Ovary (tissue), 10 donors: ENCODE measurements at places on chromosomes 2 and 18. TPM values are rescaled to one million over a fixed set of nuclear protein-coding genes. Genes with fewer than 3 reads are reported as not detected.

The SLC9A4 gene
- not detected for total RNA-seq

The GALNT14 gene
- not detected for total RNA-seq

The MROH2A gene
- total RNA-seq, result not detected

The CEP68 gene
- 31.6 TPM for total RNA-seq

The PAX8 gene
- total RNA-seq, result 25.4 TPM

The RBMS1 gene
- total RNA-seq, result 68.6 TPM

The COLEC12 gene
- 4.9 TPM for total RNA-seq

The ANKRD30BL gene
- 1.2 TPM for total RNA-seq

The KHK gene
- 8.0 TPM for total RNA-seq

The DAW1 gene
- total RNA-seq, result not detected

The ALPI gene
- not detected for total RNA-seq

The CYTIP gene
- total RNA-seq, result 6.1 TPM

The NAGK gene
- total RNA-seq, result 58.9 TPM

The TACR1 gene
- 2.8 TPM for total RNA-seq

The SPOPL gene
- 22.4 TPM for total RNA-seq

- DNase-seq, result no peak
Observed at GRCh38 chr2:216606551-216607276, 26.5 kb upstream of the IGFBP2 start.

- no peak for DNase-seq
Observed at GRCh38 chr2:110903548-110903947, 171.2 kb downstream of the ACOXL start.

DNA sequence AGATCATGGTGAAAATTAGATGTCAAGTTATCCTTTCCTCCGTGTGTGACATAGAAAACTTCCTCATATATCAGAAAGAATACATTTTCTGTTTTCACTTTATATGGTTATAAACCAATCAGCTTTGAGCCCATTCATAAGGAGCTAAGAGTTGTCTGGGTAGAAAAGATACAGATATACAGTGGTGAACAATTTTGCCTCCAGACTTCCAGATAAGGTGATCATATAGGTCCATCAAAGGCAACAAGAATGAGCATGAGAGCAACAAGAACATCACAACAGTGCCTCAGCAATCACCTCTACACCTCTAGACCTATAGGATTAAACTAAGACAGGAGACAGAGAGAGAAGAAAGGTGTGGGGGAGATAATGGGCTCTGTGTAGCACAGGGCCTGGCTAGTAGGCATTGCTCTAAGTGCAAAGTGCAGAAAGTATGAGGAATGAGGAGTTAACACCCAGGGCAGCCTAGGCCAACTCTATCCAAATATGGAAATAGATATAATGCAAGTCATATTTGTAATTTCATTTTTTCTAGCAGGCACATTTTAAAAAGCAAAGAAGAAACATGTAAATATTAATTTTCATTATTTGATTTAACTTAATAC, 8.3 kb downstream of the TNP1 start:
- DNase-seq, result no peak

GRCh38 chr2:69119104-69119894, 106.3 kb downstream of the ANTXR1 start:
- no peak for DNase-seq

- DNase-seq, result no peak
Observed at GRCh38 chr2:72515696-72516095, 310.1 kb downstream of the EXOC6B start.

- DNase-seq, result peak; percentile 75
Observed at GRCh38 chr18:79577451-79578395, 101.9 kb upstream of the CTDP1 start.

- no peak for DNase-seq
Observed at GRCh38 chr2:239259603-239260298, 141.1 kb downstream of the HDAC4 start.

- DNase-seq, result no peak
Observed at GRCh38 chr2:213219816-213220215, 64.4 kb upstream of the SPAG16 start.

GRCh38 chr2:120770176-120770575, 34.5 kb downstream of the GLI2 start:
- DNase-seq, result no peak

- DNase-seq, result no peak
Observed at GRCh38 chr2:127769587-127769986, 41.4 kb downstream of the WDR33 start.

DNA sequence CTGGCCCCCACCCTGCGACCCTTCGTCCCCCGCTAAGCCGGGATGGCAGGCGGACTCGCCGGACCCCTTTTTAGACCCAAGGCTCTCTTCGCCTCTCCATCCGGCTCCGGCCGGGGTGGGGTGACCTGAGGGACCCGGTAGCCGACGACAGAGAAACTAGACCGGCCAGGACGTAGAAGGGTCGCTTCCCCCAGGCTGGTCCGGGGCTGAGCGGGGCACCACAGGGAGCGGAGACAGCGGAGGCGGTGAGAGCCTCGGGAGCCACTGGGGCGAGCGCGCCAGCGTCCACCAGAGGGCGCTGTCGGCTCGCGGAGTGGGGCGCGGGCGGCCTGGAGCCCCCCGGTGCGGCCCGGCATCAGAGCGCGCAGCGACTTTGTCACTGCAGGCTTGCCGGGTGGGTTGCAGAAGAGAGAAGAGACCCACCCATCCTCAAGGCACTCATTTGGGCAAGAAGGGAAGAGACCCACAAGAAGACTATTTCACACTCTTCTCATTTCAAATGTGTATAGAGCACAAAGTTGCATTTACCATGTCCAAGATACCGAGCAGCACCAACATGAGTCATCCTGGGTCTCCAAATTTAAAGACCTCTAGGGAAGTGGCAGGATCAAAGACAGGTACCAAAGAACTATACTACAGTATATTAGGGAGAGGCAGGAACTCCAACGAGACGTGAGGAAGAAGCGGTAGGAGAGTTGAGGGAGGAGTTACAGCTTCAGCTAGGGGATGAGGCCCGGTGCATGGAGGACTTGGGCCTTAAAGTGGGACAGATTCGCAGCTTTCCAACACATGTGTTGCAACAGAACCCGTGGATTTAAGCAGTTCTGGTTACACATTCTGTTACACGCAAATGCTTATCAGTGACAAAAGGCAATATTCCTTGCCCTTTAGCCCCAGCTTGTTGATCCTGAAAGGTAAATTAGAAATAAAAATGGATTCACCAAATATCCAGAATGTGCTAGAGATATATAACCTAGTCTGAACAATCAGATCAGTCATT, 7.6 kb upstream of the PRKCE start:
- DNase-seq, result peak; percentile 68

GRCh38 chr2:55856936-55857335, 66.6 kb downstream of the EFEMP1 start:
- no peak for DNase-seq

DNA sequence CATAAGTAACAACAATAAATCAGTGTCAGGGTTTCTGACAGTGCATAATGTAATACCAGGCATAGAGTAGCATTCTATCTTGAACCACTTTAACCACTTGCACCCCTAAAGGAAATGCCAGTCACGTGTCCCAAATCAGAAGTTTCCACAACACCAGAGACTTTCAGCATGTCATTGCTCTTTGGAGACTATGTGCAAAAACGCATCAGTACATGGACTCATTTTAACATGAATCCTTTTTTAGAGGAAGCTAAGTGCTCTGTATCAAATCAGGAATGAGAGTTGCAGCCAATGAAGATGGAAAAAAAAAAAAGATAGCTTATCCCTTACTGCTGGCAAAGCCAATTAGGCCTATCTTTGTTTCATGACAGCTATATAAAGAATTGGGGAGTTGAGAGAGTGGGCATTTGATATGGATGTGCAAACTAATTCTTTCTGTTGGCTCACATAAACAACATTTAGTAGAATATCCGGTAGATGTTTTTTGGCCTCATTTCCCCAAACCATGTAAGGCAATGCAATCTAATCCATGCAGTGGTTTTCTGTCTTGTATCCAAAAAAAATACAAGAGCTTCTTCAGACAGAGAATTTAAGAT, 353.1 kb downstream of the IRS1 start:
- no peak for DNase-seq

- no peak for DNase-seq
Observed at GRCh38 chr2:118003396-118003824, 10.5 kb downstream of the CCDC93 start.

DNA sequence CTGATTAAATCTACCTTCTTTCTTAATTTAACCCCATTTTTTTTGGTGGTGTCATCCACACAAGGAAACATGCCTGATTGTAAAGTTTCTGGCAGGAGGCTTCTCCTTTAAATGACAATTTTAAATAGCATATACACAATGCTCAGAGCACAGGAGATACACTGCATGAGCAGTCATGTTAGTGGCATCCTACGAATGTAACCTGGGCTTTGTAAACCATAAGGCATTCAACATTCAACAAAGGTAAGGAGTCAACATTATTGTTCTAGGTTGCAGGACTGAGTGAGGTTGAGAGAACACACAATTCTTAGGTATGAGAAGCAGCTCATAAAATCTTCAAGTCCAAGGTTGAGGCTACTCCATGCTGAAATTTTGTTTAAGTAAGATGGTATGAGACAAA, 266.6 kb upstream of the SIX2 start:
- no peak for DNase-seq

GRCh38 chr2:110099471-110100225, 16.0 kb downstream of the MALL start:
- DNase-seq, result no peak

- no peak for DNase-seq
Observed at GRCh38 chr18:44636241-44636640, 44.4 kb upstream of the SETBP1 start.

DNA sequence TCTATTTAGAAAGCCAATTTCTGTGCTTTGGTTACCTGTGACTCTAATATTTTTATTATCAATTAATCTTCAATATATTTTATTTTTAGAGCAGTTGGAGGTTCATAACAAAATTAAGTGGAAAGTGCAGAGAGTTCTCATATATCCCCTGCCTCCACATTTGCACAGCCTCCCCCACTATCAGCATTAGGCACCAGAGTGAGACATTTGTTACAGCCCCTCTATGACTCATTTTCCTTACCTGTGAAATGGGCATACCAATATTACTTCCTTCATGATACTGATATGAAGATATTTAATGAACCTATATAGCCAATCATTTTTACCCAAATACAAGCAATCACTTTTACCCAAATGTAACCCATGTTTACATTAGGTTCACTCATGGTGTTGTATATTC, 34.0 kb upstream of the CYTIP start:
- no peak for DNase-seq

DNA sequence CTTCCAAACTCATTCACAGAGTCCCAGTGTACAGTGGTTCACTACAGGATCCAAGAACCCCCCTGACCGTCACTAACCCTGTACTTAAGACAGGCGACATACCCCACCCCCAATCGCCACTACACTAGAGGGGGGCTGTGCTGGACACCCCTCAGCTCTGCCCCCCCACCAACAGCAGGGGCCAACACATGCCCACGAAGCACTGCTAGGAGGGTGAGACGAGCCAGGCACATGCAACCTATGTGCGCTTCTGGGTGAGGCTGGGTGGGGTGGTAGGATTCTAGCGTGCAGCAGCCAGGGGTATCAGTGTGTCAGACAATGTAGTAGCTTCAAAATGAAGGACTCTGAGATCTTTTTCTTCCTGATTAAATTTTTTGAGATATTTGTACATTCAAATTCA, 67.8 kb downstream of the UXS1 start:
- no peak for DNase-seq

GRCh38 chr18:48954886-48955819, 4.4 kb upstream of the SMAD7 start:
- DNase-seq, result peak; percentile 20

- DNase-seq, result no peak
Observed at GRCh38 chr2:69381337-69381737, 5.7 kb downstream of the GFPT1 start.

DNA sequence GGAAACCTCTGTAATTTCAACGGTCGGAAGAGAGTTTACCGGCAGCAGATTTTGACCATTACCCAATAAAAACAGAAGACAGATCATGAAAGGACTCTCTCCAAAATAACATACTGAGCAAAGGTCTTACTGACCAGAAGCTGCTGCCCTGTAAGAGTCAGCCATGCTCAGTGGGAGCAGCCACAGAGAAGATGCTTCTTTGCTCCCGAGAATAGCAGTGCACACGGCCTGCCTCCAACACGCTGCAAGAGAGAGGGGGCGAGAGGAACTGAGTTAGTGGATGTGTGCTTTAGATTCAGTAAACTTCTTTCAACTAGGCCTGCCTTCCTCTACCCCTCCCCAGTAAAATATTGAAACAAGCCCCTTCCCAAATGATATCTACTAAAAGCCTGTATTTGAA, 103.7 kb downstream of the NCK2 start:
- no peak for DNase-seq

GRCh38 chr2:70990216-70990615, 4.5 kb downstream of the TEX261 start:
- no peak for DNase-seq

GRCh38 chr2:226256709-226257376, 542.8 kb downstream of the IRS1 start:
- no peak for DNase-seq

DNA sequence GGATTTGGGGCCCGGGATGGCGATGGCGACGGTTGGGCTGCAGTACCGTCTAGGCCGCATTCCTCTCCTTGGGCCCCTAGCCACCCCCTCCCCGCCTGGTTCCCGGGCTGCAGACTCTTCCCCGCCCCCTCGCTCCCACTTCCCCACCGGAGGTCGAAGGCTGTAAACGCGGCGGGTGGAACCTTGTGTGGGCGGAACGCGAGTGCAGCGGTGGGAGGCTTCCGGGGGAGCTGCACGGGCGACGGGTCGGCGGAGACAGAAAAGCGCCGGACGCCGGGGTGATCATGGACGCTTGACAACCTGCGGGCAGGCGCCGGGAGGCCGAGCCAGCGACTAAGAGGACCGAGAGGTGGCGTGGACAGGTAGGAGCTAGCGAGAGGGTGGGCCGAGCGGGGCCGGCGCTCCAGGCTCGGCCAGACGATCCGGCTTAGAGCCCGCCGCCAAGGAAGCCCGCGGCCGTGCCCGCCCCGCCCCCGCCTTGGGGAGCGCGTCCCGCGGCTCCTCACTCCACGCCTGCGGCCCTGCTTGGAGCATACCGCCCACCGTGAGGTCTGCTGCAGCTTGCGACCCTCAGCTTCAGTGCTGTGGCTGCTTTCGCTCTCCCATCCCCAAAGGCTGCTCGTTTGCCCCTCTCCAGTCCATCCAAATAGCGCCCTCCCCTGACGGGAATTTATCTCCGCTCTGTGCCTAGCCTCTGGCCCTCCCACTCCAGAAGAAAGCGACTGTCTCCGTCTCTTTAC, at the start of gene COPS7B:
Gene COPS7B, plus strand, starts transcription at position 269 of the 740 bp plus-strand sequence. CDS start 2,126 bp downstream, outside the sequence.
- peak; percentile 66 for DNase-seq

GRCh38 chr18:27712066-27712465, 464.9 kb downstream of the CDH2 start:
- no peak for DNase-seq

- no peak for DNase-seq
Observed at GRCh38 chr2:117553448-117553847, 261.0 kb upstream of the DDX18 start.

- DNase-seq, result peak; percentile 98
Observed at GRCh38 chr2:241701399-241702154, at the start of gene ING5. Gene ING5 (plus strand): TSS chr2:241702039. CDS start chr2:241702066, 27 bp downstream.
